ENCODE measurements at places on chromosomes 7 and 10.

DNA sequence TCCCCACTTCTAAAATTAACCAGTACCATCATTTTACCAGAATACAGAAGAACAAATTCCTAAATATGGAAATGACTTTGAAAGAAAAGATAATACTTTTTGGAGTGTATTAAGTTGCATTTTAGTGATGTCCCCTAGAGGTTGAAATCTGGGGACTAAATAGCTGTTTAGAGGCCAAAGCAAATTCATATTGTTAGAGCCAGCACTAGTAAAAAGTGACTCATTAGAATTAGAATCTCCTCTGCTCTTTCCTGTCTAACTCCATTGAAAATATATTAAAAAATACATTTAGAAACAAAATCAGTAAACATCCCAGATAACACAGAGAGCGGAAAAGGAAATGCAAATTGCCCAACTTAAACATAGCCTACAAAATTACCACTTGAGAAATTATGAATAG is 1189.6 kb upstream of the C7orf33 start:
- no peak for DNase-seq

- DNase-seq = no peak
These were observed 231.0 kb downstream of the CSTF2T start for GRCh38 chr10:51468424-51468823.

GRCh38 chr7:156691764-156692163 is 51.2 kb downstream of the RNF32 start:
- DNase-seq = no peak

DNA sequence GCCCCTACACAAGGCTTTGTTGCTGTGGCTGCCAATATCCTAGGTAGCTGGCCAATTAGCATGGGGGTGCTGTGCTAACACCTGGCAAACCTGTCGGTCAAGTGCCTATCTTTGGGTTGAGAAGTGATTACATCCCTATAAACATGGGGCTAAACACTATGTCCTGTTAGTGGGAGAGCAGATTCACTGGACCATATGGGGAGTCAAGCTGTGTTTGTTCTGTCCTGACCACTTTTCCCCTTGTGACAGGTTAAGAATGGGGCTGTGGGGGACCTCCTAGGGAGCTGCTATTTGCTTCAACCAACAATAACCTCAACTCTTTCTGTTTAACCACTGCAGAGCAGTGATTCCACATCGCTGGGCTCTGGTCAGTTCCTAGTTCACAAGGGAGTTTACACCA is 151.5 kb upstream of the AOAH start:
- no peak for DNase-seq

- DNase-seq = no peak
These were observed 7.0 kb downstream of the KNDC1 start for GRCh38 chr10:133166828-133167692.

DNA sequence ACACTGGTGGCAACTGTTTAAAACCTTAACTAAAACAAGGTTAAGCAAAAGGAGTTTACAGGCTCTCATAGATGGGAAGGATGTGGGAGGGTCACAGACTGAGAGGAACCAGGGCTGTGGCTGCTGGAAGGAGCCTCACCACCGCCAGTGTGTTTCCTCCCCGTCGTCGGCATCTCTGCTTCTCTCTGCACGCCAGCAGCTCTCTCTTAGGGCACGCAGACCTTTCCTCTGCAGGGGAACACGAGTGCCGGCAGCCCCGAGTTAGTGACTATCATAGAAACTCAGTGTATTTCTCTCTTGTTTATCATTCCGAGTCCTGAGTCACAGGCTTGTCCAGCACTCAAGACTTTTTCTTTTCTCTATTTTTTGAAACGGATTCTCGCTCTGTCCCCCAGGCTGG is 8.1 kb upstream of the SH2D4B start:
- no peak for DNase-seq

DNA sequence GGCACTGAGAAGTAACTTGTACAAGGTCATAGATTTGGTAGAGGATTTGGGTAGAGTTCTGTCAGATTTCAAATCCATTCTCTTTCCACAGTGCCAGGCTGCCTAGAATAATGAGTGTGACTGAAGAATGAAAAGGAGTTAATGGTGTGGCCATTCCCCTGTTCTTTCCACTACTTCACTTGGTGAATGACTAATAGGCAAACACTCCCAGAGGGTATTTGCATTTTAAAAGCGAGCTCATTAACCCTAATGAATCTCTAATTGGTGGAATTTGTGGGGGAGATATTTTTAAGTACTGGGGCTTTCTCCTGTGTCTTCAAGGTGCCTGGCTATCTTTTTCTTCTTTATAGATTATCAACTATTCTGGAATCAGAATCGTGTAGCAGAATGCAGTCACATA is 74.8 kb upstream of the RPA3 start:
- DNase-seq = no peak

DNA sequence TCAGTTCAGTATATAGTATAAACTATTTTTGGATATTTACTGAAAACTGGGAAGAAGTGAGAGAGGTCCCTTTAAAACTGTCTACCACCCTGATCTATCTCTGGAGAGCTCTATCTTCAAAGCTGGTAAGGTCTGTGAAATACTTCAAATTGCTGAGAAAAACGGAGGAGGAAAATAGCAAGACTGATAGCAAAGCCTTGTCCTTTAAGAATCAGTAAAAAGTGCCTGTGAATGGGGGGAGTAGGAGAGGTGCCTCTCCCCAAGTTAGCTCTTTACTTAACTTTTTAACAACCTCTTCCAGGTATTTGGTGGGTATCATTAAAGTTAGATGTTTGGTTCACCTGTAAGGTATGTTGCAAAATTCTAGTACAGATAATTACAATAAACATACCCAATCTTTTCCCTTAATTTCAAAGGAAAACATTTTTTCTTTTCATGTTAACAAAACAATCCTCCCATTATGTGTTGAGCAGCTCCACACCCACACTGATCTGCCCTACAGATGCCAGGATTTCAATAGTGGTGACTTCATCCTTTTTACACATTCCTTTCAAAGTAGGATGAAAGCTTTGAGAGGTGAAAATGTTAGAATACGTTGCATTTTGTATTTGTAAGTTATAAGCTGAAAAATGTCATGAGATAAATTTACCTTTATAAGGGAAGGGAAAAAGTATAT is 149.2 kb downstream of the CRPPA start:
- DNase-seq = no peak

- DNase-seq = no peak
These were observed 65.8 kb upstream of the EMX2 start for GRCh38 chr10:117476716-117477115.

DNA sequence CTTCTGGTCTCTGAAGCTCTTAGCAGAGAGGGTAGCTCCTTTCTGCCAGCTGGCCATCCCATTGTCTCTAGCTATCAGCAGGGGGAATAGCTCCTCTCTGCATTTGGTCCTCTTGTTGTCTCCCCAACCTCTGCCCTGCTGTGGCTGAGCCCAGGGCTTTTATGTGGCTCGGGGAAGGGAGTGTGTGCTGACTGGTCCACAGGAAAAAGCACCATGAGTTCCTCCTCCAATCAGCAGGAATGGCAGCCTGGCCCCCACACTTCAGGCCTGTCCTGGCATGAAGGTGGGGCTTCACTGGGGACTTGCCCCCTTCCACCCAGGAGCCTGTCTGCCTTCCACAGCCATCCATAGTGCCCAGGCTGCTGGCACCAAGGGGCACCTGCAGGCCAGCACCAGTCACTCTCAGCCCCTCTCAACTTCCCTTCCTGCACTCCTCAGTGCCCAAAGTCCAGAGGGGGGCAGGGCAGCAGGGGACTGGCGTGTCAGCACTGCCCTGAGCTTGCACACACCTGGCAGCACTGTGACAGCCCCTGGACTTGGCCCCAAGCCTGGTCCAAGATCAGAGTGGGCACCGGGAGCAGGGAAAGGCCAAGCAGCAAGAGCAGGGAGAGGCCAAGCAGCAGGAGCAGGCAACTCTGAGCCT is 36.2 kb downstream of the NOLC1 start:
- no peak for DNase-seq

DNA sequence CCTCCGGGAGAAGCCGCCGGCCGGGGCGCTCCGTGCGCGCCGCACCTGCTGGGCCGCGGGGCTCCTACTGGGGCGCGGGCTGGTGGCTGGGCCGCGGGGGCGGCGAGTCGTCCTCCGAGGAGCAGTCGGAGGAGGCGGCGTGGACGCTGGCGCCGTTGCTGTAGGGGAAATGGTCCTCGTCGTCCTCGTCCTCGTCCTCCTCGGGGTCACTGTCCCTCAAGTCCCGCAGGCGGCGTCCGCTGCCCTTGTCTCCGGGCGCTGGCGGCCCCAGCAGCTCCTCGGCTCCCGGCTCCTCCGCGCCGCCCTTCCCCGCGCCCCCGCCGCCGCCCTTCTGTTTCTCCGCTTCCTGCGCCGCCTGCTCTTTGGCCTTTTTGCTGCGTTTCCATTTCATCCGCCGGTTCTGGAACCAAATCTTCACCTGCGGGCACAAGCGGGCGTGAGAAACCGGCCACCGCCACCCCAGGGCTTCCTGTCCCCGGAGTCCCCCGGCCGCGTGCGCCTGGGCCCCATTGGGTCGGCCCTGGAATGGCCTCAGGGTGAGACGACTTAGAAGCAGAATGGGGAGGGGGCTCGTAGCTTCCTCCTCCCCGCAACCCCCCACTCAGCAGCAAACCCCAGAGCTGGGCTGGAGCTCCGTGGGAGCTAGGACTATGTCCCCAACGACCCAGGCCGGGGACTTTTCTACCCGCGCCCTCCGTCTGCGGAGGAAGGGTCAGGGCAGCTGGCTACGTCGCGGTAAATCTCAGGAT is 4.8 kb downstream of the MNX1 start:
- DNase-seq = no peak

Data from type B pancreatic cell (in vitro differentiated cells).